ENCODE measurements at places on chromosomes 16 and 17.
A peak's percentile ranks its signal among the peaks of the same experiment; 100 is the strongest.

- no peak for DNase-seq
Measured at GRCh38 chr17:76738468-76738850, 540 bp downstream of the MFSD11 start.

GRCh38 chr17:56142781-56143180 lies 10.5 kb upstream of the ANKFN1 start:
- no peak for DNase-seq

- DNase-seq: no peak
Measured at GRCh38 chr16:49409121-49409520, 35.5 kb downstream of the C16orf78 start.

GRCh38 chr17:59827721-59828477 lies 64.8 kb downstream of the TUBD1 start:
- DNase-seq: no peak

- DNase-seq: peak; percentile 27
Measured at GRCh38 chr17:43713494-43714162, 45.0 kb downstream of the SOST start.
